ENCODE measurements at places on chromosomes 1 and 21. TPM values are rescaled to one million over a fixed set of nuclear protein-coding genes. Genes with fewer than 3 reads are reported as not detected.

- DNase-seq: no peak
These were observed 4.8 kb upstream of the SUMO3 start for GRCh38 chr21:44822484-44823178.

GNAT2 gene
- total RNA-seq: not detected

DNA sequence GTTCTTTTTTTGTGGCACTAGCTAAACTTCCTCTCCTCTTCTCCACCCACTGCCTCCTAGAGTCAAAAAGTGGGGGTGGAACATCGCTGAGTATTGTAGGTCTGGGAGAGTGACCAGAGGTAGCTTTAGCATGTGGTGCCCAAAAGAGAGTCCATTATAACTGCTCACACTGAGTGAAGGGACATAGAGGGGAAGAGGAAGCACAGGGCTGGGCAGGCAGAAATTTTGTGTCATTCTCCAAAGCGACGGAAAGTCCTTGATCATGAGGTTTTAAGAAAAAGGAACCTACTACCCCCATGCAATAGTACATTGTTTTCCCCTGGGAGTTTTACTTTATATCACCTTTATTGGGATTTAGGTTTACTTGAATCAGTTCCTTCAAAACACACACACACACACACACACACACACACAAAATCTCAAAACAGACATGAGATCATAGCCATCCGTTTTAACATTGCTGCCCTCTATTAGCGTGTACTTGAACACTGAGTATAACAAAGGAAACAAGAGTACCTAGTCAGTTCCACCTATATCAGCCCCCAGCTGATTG is 4.1 kb downstream of the CD84 start:
- DNase-seq: no peak

DNA sequence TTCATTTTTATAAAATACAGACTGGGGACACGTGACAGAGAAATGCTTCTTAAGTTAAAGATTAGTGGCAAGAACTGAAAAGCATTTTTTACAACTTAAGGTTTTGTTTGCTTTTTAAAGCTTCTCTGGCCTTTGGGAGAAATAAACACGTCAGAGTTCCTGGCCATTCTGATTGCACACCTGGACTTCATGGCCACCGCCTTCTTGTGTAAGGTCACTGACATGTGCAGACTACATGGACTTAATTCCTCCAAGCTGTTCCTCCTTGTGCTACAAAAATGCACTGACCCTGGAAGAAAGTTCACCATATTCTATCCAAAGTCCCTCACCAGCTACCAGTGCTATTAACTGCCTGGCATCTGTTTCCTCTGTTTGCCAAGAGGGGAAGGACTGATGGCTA is 56.1 kb downstream of the GADD45A start:
- DNase-seq: no peak

GRCh38 chr21:38329162-38329561 is 72.4 kb downstream of the KCNJ15 start:
- DNase-seq: no peak

- no peak for DNase-seq
These were observed 408.1 kb upstream of the ADGRL2 start for GRCh38 chr1:81392526-81393226.

CD53 gene
- 37.8 TPM for total RNA-seq

ALPL gene
- total RNA-seq: 14.7 TPM

GRCh38 chr21:32411350-32412161 is 950 bp upstream of the EVA1C start:
- DNase-seq: peak; percentile 96

DNA sequence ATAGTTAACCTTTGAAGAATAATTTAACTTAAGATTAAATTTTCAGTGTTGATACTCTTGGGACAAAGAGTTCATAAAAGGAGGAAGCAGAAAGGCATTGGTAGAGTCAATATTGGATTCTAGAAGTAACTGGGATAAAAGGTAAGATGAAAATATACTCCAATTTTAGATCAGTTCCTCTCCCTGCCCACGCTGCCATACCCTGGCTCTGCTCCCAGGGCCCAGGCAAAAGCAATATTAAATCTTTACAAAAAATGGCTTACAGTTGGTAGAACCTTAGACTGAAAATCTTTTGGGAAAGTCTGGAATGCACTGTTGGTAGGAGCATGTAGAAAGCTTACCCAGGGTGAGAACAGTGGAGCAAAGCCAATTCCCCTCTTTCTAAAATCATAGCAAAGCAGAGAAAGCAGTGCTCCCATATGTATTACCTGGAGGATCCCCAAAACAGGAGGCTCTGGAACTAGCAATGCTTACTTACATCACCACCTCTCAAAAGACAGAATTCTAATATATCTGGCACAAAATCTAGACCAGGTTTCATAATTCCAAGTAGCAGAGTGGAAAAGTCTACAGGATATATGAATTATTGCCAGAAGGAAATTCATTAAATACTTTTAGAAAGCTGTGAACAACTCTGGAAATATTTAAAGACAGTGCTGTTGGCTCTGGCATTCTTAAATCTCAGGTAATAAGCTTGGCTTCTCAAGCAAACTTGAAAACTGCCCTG is 24.5 kb downstream of the KIAA0319L start:
- no peak for DNase-seq

DIPK1A gene
- total RNA-seq: 7.4 TPM

DNA sequence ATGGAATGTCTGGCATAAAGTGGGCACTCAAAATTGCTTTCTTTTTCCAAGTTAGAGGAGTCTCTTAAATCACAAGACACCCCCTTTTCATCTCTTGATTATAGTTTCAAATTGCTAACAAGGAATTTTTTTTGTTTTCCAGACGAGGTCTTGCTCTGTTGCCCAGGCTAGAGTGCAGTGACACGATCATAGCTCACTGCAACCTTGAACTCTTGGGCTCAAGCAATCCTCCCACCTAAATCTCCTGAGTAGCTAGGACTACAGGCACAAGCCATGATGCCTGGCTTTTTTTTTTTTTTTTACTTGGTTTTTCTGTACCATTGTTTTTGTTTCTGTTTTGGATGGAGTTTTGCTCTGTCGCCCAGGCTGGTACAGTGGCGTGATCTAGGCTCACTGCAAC is 20.8 kb downstream of the ZZZ3 start:
- DNase-seq: no peak

DNA sequence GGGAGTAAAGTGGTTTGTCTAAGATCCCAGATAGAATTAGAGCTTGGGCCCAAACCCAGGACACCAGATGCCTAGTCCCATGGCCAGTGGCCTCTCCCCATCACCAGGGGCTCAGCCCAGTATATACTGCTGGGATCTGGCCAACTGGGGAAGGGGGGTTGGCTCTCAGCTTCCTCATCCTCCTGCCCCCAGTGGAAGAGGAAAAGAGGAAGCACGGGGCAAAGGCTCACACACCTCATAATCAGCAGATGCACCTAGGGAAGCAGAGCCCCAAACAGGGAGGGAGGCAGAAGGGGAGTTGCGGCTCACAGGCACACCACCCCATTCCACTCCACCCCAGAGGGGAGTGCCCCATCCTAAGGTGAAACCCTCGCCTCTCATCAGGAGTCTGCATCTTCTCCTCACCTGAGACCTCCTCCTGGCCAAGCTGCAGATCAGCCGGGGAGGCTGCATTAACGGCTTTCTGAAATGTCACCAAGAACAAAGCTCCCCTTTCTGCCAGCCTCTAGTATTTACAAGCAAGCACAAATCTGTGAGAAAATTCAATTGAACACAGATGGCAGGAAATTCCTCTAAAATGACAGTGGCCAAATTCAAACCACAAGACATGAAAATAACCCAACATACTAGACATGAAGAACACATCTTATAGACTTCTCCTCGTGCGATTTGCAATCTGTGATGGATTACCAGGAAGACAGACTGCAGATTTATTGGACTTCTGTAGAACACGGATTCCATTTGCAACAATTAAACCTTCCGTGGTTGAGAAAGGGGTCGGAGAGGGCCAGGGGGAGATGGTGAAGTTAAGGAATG is 82.8 kb downstream of the GLIS1 start:
- no peak for DNase-seq

- no peak for DNase-seq
These were observed 270.8 kb downstream of the COL11A1 start for GRCh38 chr1:102837551-102837950.

CRYAA gene
- not detected for total RNA-seq

GRCh38 chr1:102365071-102365470 is 368.3 kb upstream of the OLFM3 start:
- no peak for DNase-seq

DNA sequence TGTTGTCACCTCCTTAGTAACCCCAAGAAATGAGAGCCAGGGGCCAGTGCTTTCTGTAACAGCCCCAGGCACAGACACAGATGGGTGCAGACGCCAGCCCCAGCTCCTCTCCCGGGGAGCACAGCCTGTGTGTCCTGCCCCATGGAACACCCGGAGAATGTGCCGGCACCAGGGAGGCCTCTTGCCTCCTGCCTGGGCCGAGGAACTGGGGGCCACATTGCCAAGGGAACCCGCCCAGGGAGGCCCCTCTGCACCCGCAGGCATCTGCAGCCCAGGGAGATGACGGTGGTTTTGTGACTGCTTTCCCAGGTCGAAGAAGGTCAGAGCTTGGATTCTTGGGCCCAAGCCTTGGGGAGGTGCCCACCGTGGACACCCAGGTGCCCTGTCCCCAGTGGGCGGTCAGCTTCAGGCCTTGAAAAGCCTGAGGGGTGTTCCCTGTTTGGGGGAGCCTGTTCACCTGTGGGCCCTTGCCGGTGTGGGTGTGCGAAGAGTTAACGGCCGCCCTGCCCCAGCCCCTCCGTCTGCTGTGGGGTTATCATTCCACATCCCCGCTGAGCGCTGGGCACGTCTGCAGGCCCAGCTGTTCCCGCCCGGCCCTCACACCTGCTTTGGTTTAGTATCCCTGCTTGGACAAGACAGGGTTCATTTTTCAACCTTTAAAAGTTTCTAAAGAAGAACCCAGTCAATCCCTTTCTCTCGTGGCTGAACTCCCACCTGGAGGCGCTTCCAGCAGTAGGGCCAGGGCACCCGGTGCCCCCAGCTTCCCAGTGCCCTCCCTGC is 62.5 kb downstream of the MORN1 start:
- no peak for DNase-seq

GRCh38 chr1:30311749-30312148 is 411.6 kb downstream of the MATN1 start:
- no peak for DNase-seq

GRCh38 chr1:19925342-19926070 is 2.1 kb upstream of the PLA2G2E start:
- DNase-seq: no peak

GRCh38 chr1:66575739-66576138 is 41.8 kb downstream of the SGIP1 start:
- DNase-seq: peak; percentile 36

DNA sequence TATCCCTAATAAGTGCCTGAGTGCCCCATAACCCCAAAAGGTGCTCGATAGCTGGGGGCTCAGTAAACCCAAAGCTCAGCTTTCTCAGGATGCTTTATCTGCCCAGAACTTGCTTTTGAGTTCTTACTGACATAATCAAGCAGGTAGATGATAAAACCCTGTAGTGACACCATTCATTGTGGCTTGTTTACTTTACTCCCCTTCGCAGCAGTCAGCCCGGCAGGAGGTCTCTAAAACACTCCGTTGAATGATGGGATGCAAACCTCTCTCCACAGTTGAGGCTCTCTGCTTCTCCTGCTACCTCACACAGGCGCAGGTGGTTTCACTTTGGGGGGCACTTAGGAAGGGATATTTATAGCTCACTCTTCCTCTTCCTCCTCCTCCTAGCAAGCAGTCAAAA is 349.4 kb downstream of the HLX start:
- no peak for DNase-seq

RAD54L gene
- total RNA-seq: 0.71 TPM

GRCh38 chr1:173886746-173887611 is 18.8 kb downstream of the ZBTB37 start:
- DNase-seq: no peak

- DNase-seq: no peak
These were observed 385.4 kb upstream of the VAMP3 start for GRCh38 chr1:7385471-7386225.

DNA sequence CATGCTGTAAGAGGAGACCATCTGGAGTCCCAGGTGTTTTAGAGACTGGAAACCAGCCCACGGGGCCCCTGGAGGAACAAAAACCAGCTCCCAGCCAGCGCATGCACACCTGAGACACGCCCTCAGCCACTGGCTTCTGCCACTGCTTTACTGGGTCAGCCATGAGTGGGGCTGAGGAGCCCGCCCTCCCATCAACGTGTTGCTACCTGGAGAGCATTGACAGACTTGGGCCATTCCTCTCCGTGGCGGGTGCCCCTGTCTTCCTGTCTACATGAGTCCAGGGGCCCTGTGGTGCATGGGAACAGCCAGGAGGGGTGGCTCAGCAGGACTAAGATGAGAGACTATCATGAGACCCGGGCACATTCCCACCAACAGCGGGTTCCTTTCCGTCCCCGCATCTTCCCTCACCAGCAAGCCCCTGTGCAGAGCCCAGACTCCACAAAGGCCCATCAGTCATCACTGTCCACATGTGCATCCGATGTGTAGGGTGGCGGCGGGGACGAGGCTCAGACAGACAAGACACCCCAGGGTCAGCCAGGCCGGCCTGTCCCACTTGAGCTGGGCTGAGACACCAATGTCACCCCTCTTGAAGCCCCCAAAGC is 45.4 kb upstream of the POFUT2 start:
- DNase-seq: peak; percentile 21

DNA sequence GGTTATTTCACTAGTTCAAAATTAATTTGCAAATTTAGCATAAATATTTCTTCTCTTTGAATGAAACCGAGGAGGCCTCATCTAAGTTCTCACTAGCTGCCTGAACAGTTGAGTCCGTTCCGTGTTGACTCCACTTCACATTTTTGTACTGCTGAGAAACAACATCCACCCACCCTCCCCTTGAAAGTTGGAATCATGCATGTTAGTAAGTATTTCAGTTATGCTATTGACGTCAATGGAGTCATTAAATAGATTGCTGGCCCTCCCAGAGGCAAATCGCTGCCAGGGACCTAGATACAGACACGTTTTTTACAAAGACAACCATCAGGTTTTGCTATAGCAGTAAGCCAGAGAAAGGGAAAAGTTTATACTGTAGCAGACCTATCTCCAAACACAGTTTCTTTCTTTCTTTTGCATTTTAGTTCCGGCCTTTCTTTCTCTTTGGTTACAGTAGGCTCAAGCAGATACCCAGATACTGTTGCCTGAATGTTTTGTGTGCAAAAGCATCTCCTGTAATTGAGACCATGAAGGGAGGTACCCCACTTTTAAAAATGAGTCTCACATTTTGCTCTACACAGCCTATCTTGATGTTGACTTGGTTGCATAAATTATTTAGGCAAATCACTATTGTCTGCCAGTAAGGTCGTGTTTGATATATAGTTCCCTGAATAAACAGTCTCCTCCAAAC is 262.6 kb upstream of the SGIP1 start:
- peak; percentile 87 for DNase-seq

- DNase-seq: no peak
These were observed 108.4 kb downstream of the PLA2G4A start for GRCh38 chr1:186937016-186937670.

CLCA4 gene
- not detected for total RNA-seq

AQP10 gene
- not detected for total RNA-seq

CLCA1 gene
- total RNA-seq: not detected

DNA sequence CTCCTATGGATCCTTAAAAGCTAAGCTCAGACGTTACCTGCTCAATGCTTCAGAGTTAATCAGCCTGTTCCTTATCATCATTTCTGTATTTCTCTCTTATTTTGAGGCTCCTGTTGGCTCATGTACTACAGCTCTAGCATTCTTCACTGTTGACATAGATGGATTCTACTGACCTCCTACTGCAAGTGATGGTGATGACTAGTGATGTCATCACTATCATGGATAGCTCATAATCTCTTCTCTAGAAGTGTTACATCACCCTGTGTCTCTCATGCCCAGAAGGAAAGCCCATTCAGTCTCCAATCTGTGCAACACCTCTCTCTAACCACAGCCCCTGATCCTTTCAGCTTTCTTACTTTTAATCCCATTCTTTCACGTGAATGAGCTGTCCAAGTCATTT is 168.2 kb upstream of the DPT start:
- DNase-seq: no peak

CD84 gene
- total RNA-seq: 7.7 TPM

EXTL1 gene
- 3.2 TPM for total RNA-seq
